Stimulated activated CD8-positive, alpha-beta memory T cell treated with anti-CD3 and anti-CD28 coated beads, Interleukin-4, amount 100 ng/mL, for 4 hours (primary cell): ENCODE measurements at places on chromosomes 4 and X.

DNA sequence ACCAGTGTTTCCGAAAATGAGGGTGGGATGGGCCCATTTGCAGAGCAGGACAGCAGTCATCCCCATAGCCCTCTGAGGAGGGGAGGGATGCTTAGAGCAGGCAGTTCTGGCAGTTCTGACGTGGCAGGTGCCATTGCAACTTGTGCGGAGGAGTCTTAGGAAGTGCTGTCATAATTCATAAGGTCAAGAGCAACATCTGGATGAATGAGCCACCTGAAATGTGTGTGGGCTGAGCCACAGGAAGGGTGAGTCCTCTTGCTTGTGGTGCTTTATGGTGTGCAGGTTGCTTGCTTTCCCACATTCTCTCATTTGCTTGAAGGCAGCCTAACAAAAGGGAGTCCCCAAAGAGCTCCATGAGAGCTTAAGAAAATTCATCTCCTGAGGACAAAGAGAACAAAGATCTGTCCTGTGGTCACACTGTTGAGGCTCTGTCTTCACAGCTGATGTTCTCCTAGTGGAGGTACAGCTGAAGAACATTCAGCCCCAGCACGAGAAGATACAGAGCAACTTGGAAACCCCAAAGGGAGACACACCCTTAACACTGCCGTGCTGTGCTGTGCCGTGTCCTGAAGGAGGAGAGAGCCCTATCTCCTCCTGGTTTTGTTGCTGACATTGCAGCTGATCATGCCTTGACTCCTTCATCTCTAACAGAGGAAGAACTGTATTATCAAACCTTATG lies 60.3 kb downstream of the DLG3 start:
- DNase-seq, result no peak

- no peak for DNase-seq
These were observed 22.2 kb downstream of the CENPC start for GRCh38 chr4:67522851-67523671.

DNA sequence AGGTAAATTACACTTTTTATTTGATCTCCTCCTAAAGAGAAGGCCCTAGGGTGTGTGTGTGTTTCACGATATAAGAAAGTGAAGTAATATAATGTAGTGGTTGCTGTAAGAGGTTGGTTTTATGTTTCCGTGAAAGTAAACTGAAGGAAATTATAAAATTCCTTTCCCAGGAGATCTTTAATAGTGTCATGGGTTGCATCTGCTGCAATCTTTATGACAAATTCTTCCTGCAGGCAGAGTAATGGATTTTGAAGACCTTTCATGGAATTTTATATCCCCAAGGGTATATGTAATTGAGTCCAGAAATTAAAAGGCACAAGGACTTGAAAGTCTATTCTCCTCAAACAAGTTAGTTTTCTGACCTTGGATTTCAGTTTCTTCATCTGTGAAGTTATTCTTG lies 538.6 kb downstream of the ANKRD50 start:
- DNase-seq, result no peak

DNA sequence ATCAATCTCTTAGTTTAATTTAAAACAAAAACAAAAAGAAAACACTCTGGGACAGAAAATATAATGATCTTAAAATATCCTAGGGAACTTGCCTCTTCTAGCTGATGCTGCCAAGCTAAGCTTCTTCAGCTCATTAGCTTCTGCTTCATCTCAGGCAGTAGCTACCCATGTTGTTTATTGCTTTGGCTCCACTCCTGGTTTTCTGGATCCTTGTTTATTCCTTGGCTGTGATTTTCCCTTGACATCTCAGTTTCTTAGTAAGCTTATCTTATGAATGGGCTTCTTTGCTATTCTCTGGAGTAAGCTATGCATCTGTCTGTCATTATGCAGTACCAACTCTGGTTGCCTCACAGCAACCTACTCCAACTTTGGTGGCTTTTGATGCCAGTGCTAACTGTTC lies 5.1 kb upstream of the MTHFD2L start:
- DNase-seq, result no peak

GRCh38 chr4:42710329-42710728 lies 53.4 kb upstream of the ATP8A1 start:
- DNase-seq, result no peak

GRCh38 chr4:26140150-26140898 lies 180.5 kb upstream of the RBPJ start:
- DNase-seq, result no peak

DNA sequence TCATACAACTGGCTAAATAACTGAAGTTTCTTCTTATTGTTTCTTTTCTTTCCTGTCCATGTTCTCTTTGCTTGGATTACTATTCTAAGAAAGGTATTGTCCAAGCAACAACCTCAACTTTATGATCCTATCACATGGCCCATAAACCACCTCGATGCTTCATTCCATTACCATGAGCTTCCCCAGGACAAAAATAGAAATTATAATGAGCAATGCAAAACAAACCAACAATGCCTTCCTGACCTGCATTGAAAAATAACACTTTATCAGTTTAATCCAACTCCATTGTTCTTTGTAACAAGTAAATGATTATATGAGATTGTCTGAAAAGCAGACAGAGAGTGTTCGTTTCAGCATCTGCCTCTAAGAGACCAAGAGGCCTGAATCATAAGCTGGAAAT lies 148.8 kb downstream of the HS6ST2 start:
- no peak for DNase-seq

DNA sequence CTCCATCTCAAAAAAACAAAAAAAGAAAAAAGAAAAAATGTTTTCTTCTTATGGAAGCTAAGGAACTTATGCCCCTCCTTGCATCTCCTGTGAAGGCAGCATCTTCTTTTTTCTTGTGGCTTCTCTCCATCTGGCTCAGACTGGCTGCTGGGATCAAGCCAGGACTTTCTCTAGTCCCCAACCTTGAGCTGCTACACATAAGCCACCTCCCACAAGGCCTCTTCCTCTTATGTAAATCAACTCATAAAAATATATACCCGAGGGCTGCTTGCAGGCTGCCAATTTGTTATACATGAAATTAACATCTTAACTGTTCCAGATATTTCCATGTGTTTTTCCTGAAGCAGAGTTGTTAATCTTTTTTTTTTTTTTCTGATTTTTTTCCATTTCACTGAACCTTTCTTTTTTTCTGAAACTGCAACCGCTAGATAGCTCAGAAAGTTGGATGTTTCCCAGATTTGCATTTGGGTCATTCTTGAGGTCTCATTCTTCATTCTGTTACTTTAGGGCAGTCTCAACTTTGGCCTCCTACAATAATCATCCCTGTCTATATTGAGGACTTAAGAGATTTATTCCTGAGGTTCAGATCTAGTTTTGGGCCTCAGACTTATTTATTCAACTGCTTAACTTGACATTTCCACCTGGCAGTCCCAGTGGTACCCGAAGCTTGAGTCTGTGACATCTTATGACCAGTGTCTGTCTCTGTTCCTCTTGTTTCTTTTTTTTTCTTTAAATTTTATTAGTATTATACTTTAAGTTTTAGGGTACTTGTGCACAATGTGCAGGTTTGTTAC lies 10.3 kb downstream of the SNX25 start:
- DNase-seq, result no peak

- DNase-seq, result no peak
These were observed 69.3 kb downstream of the NBDY start for GRCh38 chrX:56798339-56798711.

- DNase-seq, result no peak
These were observed 32.4 kb upstream of the RHOH start for GRCh38 chr4:40164459-40164858.

DNA sequence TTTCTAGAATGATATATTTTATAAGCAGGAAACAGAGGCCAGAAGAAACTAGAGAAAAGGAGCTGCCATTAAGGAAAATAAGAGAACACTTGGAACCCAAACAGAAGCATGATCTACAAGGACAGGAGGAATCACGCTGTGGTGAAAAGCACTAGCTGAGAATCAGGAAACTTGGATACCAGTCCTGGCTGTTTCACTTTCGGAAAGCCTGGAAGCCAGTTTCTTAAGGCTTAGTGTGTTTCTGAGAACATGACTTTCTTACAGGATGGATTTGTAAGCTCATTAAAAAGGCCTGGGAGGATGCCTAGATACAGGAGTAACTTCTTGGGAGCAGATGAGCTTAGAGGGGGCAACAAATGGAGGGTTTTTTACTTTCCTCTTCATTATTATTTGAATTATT lies 36.9 kb downstream of the TLL1 start:
- DNase-seq, result no peak
